ENCODE measurements at places on chromosomes 4 and X. TPM values are rescaled to one million over a fixed set of nuclear protein-coding genes. Genes with fewer than 3 reads are reported as not detected.

DNA sequence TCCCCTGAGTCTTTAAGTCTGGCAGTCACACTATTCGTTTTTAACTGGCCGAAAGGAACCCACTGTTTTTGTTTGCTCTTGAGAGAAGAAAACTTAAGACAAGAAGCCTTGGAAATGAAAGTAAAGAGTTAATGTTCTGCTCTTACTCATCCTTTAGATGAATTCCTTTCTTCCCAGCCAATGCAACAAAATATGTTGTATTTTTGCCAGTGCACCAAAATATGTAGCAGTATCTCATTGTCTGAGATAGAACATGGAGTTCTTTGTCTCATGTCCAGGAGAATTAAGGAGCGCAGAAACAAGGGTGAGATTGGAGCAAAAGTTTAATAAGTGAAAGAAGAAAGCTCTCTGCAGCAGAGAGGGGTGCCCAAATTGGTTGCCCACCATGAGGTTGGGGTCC lies 12.2 kb downstream of the TENT5D start:
- no peak for DNase-seq

- DNase-seq: no peak
Measured at GRCh38 chr4:83115000-83115399, 471 bp upstream of the PLAC8 start.

DNA sequence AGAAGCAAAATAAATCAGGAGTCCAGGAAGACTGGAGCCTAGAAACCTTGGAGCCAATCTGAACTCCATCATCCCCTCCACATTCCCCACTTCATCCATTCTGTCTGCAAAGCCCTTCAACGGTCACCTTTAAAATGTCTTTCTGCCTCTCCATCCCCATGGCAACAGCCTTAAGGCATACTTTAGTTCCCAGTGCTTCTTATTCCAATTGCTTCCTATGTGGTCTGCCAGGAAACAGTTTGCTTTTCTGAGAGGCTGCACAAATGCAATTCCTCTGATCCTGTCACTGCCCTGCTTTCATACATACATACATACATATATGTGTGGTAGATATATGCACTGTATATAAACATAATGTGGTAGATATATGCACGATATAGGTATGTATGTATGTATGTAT lies 786 bp upstream of the MAGEH1 start:
- DNase-seq: peak; percentile 51

GRCh38 chrX:1614927-1615326 lies at the start of gene ASMT:
Gene ASMT, plus strand, starts transcription at chrX:1615059. Its CDS starts 141 bp downstream, at chrX:1615200.
- DNase-seq: no peak

DNA sequence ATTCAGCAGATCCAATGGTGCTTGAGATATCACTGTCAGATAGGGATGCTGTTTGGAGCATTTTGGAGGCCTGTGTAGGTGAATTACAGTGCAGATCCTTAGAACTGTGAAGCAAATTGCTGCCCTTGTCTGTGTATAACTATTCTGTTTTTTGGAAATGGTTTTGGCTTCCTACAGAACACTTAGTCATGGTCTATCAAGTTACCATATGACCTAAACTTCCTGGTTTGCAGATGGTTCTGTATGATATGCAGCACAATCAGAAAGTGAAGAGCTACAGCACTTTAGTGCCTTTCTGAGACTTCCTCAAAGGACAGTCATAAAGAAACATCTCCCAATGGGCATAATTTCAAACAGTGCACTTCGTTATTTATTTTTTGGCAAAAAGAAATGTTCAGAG lies 688.6 kb downstream of the SH3BGRL start:
- DNase-seq: no peak

DNA sequence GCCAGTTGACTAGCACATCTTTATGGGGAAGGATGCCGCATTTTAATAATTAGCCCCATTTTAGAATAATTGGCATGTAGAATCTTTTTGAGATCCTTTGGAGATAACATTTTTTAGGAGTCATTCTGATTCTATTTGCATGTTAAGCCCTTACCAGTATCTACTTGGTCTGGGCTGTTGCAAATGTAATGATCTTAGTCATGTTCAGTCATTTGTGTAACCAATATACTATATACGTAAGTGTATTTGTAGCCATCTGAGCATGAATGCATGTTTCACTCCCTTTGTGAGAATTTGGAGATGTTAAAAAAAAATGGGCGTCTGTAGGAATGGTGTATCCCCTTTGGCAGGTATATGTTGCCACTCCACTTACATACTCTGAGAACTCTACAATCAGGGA lies 119.1 kb downstream of the TEX13A start:
- DNase-seq: no peak

GRCh38 chr4:108351791-108352190 lies 183.1 kb upstream of the LEF1 start:
- DNase-seq: no peak

DNA sequence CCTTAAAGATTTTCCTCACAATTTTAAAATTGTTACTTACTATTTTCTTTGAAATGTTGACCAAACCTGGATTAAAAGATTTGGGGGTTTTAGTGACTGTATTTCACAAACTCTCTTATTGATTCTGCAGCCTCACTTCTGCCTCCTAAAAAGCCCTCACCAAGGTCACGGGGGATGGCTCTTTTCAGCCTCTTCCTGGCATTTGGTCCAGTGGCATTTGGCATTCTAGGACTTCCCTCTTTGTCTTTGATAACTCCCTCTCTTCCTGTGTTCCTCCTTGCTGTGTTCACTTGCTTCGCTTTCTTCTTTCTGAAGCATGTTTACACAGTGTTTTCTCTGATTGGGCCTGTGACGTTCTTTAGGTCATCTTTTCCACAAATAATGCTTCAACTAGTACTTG lies 21.5 kb downstream of the PKD2 start:
- DNase-seq: no peak

The PRDM8 gene
- polyA plus RNA-seq: 2.9 TPM

The REELD1 gene
- polyA plus RNA-seq: 0.53 TPM

The SLC9B1 gene
- polyA plus RNA-seq: 0.12 TPM

The ITIH6 gene
- not detected for polyA plus RNA-seq

The FAM184B gene
- polyA plus RNA-seq: 0.06 TPM

The SAT1 gene
- polyA plus RNA-seq: 1,806 TPM
